ENCODE measurements at places on chromosomes 5 and 9. TPM values are rescaled to one million over a fixed set of nuclear protein-coding genes. Genes with fewer than 3 reads are reported as not detected.

GRCh38 chr5:80516826-80517225 lies 28.9 kb downstream of the FAM151B start:
- no peak for DNase-seq

- no peak for DNase-seq
Measured at GRCh38 chr9:114216976-114217375, 61.6 kb downstream of the COL27A1 start.

DNA sequence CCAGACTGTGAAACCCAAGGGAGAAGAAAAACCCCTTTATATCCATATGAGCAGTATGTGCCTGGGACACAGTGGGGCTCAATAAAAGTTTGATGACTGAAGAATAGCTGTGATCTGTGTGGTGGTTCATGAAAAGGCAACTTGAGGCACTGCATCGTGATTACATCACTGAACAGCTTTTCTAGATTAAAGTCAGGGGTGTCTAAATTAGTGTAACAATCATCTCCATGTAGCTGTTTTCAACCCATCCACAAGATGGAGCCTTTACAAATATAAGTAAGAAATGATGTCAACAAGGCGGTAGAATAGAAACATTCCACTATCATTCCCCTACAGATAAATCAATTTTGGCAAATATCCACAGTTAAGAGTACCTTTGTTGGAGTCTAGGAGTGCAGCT lies 55.5 kb downstream of the PRRC1 start:
- no peak for DNase-seq

DNA sequence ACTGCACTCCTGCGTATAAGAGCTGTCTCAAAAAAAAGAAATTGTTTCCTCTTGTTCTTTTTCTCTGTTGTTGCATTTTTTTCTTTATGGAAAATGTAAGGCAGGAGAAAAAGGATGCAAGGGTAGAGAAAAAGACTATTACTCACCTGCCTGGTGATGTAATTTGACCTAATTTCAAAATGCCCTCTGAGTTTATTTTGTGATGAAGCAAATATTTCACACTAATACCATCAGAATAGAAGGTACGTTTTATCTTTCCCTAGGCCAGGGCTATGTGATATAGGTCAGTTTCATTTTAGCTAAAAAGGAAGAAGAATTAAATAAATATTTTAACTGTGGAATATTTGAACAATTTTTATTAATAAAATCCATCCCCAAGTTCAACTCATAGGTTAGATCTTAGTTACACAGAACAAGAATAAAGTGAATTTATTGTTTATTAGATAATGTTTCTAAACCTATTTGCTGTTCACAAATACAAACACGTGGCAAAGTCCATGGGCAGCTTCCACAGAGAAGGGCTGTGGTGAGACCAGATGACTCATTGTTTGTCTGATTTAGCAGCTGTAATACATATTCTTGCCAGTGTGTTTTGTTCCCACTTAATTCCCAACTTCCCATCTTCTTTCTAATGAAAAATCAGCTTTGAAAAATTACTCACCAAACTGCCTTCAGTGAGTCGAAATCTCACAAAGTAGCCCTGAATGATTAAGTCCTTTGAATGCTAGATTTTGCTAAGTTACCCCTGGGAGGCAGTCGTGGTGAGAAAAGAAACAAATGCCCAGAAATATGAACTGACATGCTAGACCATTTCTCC lies 52.8 kb upstream of the CCDC112 start:
- peak; percentile 23 for DNase-seq

The FBLL1 gene
- not detected for total RNA-seq

DNA sequence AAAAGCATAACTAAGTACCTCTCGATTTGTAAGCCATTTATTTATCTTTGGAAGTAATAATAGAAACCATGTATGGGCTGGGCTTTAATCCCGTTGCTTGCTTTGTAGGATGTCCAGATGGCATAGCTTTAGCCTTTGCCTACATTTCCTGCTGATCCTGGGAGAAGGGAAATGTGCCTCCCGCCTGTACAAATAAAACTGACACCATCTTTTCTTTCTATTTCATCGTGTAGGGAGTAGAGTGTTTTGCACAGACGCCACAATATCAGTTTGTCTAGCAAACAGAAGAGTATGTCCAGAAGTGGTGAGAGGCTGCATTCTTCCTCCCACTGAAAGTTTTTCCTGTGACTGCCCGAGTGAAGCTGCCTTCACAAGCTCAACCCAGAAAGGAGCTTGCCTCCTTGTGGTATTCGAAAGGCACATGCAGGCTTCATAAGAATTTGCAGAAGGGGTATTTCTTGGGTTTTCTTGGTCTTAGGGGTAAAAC lies 24.7 kb upstream of the TJP2 start:
- no peak for DNase-seq

The GRIN1 gene
- total RNA-seq, result not detected

- DNase-seq, result no peak
Measured at GRCh38 chr9:90956026-90956810, 154.6 kb downstream of the SYK start.

DNA sequence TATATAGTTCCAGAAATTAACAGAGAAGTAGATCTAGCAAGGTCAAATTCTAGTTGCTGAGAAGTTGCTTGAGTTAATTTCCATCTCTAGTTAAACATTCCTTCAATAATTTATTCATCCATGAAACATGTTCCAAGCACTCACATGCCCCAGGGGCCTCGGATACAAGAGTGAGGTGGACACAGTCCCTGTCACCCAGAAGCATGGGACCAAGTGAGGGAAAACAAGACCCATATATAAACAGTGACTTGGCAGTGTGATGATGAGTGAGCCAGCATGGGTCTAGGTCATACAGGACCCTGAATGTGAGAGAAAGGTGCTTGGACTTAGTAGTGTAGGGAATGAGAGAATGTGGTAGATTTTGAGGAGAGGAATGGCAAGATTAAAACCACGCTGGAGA lies 216.9 kb downstream of the TTLL11 start:
- no peak for DNase-seq

The TEK gene
- total RNA-seq, result 18.8 TPM

The FBN2 gene
- total RNA-seq, result 5.9 TPM

GRCh38 chr5:16135003-16135402 lies 44.6 kb downstream of the MARCHF11 start:
- no peak for DNase-seq

DNA sequence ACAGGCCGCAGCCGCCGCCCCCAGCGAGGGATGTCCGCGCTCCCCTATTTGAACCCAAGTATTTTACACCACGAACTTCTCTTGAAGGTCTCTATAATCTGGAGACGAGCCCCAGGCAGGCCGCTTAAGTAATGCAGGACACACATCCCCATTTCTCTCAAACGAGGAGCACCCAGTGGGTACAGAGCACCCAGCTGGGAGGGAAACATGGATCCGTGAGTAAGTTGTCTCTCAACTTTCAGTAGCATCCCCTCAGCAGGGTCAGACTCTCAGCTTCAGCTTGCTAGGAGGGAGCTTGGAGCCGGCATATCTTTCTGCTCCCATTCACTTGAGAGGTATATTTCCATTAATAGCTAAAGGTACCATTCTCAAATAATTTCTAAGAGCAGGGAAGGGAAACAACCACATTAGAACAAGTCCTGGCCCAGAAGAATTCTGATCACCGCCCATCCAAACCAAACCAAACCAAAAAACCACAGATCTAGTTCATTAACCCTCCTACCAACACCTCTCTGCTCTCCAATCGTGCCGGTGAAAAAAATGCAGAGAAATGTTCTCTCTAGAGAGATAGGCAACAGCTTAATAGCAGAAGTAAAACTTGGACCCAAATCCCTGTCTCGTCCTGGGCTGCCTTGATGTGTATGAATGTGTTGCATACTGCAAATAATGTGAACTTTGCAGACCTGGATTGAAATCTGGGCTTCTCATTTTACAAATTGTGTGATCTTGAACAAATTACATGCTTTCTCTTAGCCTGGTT lies 910 bp downstream of the TDRD7 start:
- no peak for DNase-seq

The FAM221B gene
- not detected for total RNA-seq

DNA sequence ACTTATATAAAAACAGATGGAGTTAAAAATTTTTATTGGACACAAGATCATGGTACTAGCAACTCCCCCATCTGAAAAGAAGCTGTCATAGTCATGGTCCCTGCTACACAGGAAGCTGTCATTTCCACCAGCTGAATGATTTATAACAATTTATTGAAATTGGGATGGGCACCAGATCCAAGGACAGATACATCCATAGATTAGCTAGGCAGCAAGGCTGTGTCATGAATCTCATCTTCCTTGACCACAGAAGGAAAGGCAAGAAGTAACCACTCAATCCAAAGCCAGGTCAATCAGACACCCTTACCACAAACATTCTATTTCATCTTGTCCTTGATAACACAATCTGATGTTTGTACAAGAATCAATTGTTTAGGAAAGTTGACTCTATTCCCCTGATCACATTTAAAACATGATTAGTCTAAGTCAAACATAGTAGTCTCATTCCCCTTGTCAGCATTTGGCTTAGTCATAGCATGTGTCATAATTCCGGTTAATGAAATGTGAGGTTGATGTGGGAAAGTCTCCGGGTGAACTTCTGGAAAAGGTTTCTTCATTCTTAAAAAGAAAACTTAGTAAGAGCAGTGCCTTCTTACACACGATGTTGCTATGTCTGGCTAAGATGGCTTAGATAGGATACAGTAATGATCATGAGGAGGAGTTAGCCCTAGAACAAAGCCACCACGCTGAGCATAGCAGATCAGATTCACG lies 462.6 kb upstream of the PAPPA start:
- DNase-seq, result no peak

The UBLCP1 gene
- 30.1 TPM for total RNA-seq

The CPLANE1 gene
- total RNA-seq, result 52.2 TPM

DNA sequence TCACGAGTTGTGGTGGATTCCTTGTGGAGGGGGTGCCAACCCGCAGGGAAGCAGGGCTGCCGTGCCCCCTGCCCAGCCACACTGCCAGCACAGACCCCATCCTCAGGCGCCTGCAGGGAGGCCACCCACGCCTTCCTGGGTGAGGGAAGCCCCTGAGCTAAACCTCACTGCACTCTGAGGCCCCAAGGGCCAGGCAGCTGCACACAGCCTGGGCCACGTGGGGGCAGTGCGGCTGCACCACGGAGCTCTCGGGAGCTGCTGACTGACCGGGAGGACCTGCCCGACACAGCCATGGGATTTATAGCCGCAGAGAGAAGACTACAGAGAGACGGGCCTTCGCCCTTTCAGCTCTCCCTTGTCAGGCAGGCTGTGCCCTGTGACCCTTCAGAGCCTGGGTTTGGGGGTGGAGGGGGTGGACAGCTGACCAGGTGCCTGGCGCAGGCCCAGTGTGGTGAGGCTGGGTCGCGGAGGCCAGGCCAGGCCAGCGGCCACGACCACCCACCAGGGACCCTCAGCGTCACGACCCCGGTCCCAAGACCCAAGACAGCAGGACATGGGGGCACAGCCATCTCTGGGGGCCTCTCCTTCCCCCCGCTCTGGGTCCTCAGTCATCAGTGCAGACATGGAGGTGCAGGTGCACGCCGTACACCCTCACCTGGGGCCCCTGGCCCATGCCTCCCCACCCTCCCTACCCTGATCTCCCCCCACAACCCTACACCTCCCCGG lies 4.3 kb upstream of the AHRR start:
- no peak for DNase-seq

- no peak for DNase-seq
Measured at GRCh38 chr5:4555725-4556285, 584.3 kb upstream of the ADAMTS16 start.

DNA sequence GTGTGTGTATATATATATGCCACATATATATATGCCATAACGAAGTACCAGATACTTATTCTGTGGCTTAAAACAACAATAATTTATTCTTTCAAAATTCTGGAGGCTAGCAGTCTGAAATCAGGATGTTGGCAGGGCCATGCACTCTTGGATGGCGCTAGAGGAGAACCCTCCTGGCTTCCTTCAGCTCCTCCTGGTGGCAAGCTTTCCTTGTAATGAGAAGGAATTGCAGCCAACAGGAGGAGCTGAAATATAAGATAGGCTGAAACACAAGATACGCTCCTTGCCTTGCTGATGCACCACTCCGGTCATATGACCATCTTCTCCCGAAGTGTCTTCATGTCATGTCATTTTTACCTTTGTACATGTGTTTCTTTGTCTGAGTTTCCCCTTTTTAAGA lies 368.1 kb upstream of the CTNND2 start:
- DNase-seq, result no peak

DNA sequence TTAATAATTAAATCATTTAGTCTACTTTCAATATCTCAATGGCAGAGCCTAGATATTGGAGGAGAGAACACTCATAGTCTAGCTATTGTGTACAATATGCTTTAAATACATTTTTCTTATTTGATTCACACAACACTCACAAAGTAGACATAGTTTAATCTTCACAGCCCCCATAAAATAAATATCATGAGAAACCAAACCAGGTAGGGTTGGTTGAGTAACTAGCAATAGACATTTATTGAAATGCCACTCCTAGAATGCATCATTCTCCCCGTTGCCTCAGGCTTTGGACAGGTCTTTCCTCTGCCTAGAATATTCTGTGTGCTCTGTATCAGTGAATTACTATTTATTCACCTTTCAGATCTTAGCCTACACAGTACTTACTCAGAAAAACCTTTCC lies 141.9 kb downstream of the CEMIP2 start:
- no peak for DNase-seq
